MV-4-11 (cell line): ENCODE measurements at places on chromosomes 1 and 21.

DNA sequence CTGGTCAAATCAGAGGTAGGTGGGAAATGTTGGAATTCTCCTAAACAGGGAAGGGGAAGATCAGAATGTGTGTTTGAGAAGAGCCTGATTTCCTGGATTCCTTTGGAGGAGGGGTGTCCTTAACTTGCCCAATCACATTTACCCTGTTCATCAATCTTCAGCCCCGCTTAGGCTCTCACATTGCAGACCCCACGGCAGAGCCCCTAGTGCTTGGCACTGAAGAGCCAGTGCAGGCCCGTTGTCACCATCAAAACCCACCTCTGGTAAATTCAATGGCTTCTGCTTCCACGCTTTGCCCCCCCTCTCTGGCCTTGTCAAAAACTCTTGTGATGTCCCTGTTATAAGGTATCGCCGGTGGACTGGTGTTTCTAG, 2.3 kb downstream of the AGPAT3 start:
- no peak for DNase-seq

- DNase-seq = no peak
Measured at GRCh38 chr1:189623336-189623735, 854.3 kb downstream of the BRINP3 start.

GRCh38 chr1:10431070-10431730, 967 bp downstream of the CENPS start:
- peak; percentile 22 for DNase-seq

DNA sequence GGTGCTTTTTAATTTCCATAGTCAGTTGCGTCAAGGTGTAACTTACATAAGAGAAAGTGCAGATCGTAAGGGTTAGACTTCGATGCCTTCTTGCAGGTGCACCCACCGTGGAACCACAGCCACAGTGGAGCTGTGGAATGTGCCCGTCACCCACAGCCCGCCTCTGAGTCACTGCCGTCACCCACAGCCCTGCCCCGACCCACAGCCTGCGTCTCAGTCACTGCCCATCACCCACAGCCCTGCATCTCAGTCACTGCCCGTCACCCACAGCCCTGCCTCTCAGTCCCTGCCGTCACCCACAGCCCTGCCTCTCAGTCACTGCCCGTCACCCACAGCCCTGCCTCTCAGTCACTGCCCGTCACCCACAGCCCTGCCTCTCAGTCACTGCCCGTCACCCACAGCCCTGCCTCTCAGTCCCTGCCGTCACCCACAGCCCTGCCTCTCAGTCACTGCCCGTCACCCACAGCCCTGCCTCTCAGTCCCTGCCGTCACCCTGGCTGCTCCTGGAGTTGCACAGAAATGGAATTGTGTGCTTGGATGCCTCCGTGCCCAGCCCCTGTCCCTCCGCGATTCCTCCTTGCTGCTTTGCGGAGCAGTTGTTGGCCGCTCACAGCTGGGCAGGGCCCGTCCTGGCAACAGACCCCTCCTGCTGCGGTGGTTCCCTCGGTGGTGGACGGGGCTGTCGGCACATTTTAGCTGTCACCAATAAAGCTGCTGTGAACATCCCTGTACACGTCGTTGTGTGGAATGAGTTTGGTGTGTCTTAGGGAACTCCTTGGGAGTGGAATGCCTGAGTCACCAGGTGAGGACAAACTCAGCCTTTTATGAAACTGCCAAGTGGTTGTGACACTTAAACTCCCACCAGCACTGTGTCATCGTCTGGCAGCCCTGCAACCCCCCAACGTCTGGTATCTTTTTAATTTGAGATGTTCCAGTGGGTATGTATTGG, 44.9 kb upstream of the COL6A2 start:
- DNase-seq = peak; percentile 15

DNA sequence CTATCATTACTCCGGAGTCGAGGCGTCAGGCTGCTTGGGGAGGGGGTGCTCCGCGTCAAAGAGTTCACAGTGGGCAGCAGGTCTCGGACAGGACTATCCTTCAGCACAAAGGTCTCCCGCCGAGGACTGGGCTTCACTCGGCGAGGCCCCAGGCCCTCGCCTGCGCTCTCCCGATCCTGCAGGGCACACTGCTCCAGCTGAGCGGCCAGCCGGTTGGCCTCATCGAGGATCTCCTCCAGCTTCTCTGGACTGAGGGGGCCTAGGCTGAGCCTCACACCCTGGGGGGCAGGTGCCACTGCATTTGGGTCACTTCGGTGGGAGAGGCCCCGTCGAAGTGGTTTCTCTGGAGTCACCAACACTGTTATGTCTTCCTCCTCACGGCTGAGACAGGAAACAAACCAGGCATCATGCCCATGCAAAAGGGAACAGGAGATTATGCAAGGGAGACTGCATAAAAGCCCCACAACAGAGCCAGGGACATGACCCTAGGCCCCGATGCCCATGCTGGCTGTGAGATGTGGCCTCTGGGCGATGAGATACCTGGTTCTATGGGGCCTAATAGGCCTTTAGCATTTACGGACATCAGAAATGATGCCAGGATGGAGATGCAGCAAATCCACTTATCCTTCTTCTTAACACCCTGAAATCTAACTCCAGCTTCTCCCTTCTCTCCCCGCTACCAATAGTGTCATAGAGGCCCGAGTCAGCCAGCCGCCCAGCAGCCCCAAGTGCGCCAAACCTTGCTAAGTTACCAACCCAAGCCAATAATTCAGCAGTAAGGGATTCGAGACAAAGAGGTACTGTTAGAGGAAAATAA, 1.1 kb downstream of the PSRC1 start:
- DNase-seq = peak; percentile 55

DNA sequence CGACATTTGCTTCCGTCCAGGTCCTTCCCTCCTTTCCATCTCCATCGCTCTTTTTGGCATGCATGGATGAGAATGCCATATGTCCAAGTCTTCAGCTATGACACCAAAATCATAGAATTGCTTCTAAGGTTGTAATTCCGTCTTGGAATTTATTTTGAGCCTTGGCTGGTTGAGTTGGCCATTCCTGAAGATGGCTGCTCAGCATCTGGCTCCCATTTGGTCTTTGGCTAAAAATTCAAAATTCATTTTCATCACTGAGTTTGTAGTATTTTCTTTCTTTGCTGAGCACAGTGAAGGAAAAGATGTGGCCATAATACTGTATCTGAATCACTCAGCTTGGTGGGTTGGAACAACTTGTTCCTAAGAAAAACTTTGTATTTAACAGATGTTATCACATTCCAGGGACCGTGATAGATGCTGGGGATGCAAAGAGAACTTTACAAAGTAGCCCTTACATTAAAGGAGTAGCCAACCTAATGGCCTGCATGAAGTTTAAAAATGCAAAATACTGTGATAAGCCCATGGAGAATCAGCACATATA, 15.6 kb downstream of the JUN start:
- DNase-seq = no peak

DNA sequence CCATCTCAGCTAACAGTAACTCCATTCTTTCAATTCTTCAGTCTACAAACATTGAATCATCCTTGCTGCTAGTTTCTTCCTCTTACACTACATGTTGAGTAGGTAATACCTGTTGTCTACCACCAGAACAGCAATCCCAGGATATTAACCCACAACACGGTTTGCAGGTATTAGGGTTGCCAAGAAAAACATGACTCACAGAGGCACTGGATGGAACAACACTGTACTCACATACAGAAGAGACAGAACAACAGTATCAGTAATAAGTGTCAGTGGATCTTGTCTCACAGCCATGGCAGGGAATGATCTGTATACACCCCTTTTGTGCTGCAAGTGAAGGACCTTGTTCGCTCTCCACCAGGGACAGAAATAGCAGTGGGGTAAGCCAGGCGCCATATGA, 212.1 kb downstream of the GPR52 start:
- DNase-seq = no peak
